ENCODE measurements at places on chromosomes 2 and 18.

DNA sequence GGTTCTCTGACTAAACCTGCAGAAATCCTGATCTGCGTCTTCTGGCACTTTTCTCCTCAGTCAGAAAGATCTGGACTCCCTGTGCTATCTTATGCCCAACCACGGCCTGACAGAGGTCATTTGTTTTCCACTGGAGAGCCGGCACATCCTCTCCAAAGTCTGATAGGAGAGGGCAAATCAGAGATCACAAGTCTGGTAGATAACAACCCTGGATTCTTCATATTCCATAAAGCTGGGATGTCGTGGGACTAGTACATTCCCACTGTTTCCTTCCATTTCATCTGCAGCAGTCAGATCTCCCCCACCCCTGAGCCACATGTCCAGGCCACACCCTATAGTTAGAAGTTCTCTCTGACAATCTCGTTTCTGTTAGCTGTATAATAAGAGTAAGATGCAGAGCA lies 157.0 kb downstream of the MGAT5 start:
- DNase-seq, result no peak

DNA sequence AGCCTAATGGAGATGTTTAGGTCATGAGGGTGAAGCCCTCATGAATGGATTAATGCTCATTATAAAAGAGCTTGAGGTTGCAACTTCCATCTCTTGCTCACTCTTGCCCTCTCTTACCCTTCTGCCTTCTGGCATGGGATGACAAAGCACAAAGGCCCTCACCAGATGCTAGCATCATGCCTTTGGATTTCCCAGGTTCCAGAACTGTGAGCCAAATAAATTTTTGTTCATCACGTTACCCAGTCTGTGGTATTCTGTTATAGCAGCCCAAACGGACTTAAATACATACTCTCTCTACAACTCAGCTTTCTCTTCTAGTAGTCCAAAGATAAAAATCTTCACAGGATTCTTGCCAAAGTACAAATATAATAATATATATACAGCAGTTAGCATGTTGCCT lies 75.8 kb downstream of the LNPK start:
- no peak for DNase-seq

- no peak for DNase-seq
Observed at GRCh38 chr2:54595161-54595803, 128.2 kb upstream of the EML6 start.

DNA sequence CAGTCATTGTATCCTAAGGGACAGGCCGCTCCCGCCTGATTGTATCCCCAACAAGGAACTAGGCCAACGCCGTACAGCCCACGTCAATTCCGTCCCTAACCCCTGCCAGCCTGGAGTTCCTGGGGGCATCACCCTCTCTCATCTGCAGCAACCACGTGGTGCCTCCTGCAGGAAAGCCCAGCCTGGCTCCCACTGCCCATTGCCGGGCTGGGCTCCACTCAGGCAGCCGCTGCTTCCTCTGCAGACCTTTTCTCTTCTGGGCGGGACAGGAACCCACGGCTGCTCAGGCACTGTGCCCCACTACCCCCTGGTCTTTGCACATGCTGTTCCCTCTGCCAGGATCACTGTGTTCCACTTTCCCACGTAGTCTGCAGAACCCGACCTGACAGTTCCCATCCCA lies 212.2 kb downstream of the TFCP2L1 start:
- no peak for DNase-seq

DNA sequence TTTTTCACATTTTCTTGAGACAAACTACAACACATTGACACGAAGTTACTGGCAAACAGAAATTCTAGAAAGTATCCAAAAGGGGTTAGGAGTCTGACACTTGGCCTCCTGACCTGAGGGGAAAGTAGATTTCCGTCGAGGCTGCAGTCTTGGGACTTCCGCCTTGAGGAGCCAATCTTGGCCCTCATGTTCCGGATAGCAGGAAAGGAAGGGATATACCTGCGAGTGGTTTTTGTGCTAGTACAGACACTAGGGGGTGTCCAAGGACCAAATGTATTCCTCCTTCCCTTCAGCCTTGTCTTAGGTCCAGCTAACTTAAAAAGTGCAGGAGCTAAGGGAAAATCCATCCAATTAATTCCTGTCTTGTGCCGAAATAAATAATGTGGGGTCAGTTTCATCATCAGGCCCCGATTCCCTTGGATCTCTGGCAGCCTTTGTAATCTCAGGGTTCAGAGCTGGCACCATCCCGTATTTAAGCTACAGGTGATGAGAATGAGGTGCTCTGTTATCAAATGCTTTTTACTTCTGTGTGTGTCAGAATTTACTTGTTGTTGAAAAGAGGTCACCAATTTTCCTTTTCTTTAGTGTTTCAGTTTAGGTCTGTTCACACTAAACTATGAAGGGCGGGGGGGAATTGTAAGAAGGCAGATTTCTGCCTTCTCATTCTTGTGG lies 330.2 kb upstream of the FANCL start:
- peak; percentile 49 for DNase-seq

DNA sequence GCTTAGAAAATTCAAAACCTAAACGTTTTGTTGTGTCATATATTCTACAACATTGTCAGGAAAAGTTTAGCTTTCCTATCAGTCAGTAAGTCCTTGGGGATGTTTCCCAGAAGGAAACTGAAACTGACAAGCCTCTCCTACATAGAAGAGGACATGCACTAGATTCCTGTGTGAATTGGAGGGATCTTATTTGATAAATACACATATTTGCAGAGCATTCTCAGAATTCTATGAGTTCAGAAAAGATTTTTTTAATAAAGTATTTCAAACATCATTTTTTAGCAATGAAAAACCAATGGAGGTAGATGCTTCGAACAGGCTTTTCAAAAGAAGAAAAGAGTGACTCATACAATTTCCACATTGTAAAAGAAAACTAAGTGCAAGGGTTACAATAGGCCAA lies 1706.7 kb downstream of the SUCLG1 start:
- no peak for DNase-seq

GRCh38 chr18:26940744-26941398 lies 75.4 kb upstream of the AQP4 start:
- DNase-seq, result no peak

- no peak for DNase-seq
Observed at GRCh38 chr2:85635011-85635410, 19.0 kb downstream of the USP39 start.

- no peak for DNase-seq
Observed at GRCh38 chr2:30756051-30756719, 51.1 kb downstream of the CAPN13 start.

- DNase-seq, result no peak
Observed at GRCh38 chr2:181241797-181242196, 215.4 kb upstream of the ITGA4 start.

- DNase-seq, result no peak
Observed at GRCh38 chr2:65353927-65354326, 78.5 kb downstream of the SPRED2 start.

GRCh38 chr18:13471971-13472628 lies 253.5 kb downstream of the LDLRAD4 start:
- peak; percentile 61 for DNase-seq

DNA sequence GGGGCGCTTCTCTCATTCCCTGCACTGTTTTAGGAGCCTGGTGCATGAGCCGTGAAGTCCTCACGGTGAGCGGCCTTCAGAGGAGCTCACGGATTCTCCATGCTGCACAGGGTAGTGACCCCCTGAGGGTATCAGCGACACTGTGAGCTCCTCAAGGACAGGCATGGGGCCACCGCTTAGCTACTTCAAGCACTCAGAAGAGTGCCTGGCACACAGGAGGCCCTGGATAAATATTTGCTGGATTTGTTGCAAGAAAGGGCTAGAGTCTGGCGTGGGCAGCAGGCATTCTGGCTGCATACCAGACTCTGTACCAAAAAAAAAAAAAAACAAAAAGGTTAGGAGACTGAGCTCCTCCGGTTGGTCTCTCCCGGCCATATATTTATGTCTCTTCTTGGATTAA lies 5.7 kb upstream of the MBP start:
- DNase-seq, result peak; percentile 6

DNA sequence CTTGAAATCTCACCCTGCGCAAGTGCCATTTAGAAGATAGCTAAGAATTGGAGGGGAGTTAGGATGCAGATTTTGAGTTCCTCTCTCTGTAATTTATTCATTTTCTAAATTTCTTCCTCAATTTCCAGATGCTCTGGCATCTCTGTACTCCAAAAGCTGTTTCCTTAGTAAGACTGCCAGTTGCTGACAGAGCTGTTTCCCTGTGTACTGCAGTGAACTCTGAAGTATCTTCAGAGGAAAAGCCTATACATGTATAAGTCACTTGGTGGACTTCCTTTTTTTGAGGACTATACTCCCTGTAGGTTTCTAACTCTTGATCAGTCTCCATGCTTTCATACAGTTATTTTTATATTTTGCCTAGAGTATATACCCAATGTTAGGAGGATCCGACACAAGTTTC lies 1.5 kb upstream of the RESP18 start:
- DNase-seq, result no peak

- peak; percentile 61 for DNase-seq
Observed at GRCh38 chr18:58908006-58908405, 43.3 kb downstream of the ZNF532 start.

DNA sequence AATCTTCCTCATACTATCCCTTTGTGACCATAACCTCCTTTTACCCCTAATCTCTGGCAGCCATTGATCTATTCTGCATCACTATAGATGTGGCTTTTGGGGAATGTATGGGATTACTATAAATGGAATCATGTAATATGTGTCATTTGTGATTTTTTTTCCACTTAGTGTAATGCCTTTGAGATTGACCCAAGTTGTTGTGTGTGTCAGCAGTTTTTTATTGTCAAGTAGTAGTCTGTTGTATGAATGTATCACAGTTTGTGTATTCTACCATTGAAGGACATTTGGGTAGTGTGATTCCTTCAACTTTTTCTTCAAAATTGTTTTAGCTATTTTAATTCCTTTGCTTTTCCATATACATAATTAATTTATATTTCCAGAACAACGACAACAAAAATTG lies 18.6 kb downstream of the VRK2 start:
- DNase-seq, result no peak

DNA sequence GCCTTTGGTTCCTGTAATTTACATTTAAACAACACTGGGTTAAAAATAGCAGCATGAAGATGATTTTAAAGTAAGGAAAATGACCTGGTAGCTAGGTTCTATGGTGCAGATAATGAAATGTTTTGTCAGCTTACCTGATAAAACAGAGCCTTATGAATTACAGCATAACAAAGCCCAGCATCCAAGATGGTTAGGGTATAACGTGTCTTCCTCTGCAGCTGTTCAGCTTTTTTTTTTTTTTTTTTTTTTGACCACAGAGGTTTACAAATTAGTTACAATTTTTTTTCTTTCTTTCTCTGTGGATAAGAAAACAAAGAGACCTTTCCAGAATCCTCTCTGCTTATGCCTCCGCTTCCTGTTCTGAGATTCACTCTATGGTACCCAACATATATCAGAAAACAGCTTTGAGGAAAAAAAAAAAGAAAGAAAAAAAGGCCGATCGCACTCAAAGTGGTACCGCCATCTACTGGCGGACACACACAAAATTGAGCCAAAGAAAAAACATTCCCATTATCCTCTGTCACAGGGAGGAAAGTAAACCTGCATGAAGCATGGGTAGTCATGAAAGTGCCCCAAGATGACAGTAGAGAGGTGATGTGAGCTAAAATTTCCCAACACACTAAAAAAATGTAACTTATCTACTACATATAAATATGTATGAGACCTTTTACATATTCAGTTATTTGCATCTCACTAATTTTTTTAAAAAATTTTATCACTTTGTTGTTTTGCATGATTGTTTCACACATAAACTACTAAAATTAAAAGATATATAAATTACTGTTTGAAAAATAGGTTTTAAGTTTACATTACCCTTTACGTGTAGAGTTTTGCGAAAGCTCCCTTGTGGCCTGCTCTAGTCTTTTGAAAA lies at the start of gene SCN3A:
Gene SCN3A, minus strand, starts transcription at position 362 of the 871 bp plus-strand sequence. CDS start 27,656 bp downstream, outside the sequence.
- DNase-seq, result peak; percentile 80

DNA sequence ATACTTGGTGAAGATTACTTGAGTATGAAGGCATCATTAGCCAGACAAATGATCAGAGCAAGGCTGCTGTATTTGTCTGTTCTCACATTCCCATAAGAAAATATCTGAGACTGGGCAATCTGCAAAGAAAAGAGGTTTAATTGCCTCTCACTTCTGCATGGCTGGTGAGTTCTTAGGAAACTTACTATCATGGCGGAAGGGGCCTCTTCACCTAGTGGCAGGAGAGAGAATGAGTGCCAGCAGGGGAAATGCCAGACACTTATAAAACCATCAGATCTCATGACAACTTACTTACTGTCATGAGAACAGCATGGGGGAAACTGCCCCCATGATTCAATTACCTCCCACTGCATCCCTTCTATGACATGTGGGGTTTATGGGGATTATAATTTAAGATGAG lies 452.3 kb downstream of the GALR1 start:
- DNase-seq, result no peak

DNA sequence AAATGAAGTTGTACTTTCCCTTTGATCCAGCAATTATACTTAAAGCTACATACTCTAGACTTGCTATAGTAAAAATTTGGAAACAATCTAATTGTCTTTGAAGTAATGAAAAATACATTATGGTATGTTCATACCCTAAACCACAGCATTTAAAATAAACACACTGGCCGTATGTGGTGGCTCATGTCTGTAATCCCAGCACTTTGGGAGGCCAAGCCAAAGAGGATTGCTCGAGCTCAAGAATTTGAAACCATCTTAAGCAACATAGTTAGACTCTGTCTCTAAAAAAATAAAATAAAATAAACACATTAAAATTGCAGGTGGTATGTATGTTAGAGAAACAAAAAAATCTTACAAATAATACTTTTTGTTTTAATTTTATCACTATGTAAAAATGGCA lies 208.1 kb upstream of the KLHL14 start:
- DNase-seq, result no peak

DNA sequence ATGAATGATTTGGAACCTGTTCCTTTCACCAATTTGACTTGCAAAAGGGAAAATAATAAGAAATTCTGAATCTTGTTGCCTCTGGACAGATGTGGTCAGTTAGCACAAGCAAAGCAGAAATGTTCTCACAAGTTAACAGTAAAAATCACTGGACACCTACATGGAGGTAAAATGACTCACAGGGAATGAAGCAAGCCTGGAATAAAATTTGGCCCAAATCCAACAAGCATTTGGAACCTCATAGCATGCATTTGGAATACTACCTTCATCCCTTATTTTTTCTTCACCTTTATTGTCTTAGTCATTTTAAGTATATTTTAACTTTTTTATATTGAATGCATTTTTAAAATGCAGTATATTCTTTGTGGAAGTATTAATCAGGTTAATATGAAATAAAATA lies 602.9 kb downstream of the ARHGAP15 start:
- peak; percentile 69 for DNase-seq

DNA sequence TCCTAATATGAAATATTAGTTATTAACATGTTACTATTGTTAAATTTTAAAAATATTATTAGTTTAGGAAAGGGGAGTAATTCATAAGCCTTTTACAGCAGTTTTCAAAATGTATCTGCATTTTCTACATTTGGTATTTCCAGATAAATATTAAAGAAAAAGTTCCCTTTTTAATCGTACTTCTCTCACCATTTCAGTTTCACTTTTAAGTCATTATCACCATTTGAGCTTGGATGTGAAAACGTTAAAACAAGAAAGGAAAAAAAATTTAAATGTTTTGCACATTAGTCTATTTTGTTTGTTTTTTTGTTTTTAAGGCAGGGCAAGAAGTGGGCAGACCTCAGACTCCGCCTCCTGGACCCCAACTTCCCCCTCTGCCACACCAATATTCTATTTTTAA lies 3.3 kb upstream of the SRSF7 start:
- no peak for DNase-seq
